ENCODE measurements at places on chromosomes 12 and 14.

- no peak for DNase-seq
These were observed 198.5 kb downstream of the PTPRO start for GRCh38 chr12:15520844-15521243.

GRCh38 chr12:69239922-69240630, 707 bp downstream of the CPSF6 start:
- peak; percentile 64 for DNase-seq

- DNase-seq: peak; percentile 60
These were observed 10.4 kb upstream of the SERPINA11 start for GRCh38 chr14:94462763-94463572.

DNA sequence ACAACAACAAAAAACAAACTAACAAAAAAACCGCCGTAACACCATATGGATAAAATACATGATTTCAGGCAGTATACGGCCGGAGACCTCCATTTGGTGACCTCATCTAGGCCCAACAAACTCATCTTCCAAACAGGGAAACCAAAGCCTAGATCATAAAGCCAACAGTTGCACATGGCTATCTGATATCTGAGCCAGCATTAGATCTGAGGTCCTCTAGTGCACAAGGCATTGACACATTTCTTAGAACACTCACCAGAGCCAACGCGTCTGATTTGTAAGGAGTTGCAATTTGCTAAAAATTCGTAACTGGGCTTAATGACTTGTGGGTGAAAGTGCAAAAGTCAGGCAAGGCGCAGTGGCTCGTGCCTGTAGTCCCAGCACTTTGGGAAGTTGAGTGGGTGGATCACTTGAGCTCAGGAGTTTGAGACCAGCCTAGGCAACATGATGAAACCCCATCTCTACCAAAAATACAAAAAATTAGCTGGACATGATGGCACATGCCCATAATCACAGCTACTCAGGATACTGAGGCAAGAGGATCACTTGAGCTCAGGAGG, 42.0 kb upstream of the NUDT4 start:
- DNase-seq: no peak

- no peak for DNase-seq
These were observed 1.4 kb upstream of the CCDC88C start for GRCh38 chr14:91419044-91419397.

DNA sequence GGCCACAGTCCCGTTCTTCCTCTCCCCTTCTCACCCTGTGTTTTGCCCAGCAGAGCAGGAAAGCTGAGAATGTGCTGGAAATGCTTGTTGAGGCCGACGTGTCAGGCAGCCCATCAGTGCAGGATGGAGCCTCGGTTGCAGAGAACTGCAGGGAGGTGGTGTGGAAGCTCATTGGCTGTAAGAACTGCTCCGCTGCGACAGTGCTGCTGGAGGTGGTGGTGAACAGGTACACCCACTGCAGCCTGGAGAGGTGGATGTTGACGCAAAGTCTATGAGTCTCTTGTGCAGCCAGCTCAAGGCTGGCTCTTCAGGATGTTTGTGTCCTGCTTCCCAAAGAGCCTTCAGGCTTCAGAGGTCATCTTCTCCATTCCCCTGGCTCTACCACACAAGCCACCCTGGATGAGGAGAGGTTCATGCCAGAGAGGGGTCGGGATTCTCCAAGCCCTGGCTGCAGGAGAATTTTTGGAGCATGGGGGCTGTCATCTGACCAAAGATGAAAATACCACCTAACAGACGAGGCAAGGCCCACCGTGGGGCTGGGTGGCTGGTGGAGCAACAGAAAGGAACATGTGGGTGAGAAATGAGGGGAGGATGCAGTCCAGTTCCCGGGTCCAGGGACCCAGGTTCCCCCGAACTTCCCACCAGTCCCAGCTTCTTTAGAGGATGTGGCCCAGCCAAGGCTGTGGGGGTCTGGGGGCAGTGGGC, 174.1 kb upstream of the PRMT8 start:
- DNase-seq: no peak

DNA sequence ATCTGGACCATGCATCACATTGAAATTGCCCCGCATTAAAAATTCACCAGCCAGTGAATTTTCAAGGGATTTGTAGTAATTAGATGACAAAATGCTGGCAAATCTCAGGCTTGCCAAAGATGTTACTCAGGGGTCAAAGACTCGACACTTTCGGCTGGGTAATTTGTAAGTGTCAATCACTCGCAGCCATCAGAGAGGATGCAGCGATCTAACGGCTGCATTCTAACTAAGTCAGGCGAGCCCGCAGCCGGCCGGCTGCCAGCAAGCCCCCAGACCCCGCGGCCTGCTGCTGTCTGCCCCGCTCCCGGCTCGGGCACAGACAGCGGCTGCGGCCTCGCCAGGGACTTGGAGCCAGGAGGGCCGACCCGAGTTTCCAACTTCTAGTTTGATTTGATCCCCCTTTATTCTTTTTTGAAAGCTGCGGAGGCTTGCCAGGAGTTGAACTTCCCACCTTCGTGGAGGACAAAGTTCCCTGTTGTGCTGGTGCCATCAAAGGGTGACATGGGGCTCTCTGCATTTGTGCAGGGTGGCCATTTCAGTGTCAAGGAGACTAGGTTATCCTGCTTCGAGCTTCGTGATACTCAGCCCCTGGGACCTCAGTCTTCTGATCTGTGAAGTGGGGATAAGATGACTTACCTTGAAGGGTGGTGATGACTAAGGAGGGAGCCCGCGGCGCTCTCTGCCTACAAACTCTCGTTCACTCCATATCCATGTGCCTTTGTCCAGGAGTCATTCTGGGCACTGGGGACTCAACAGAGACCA, 169.9 kb downstream of the RBM19 start:
- DNase-seq: no peak

GRCh38 chr12:26786865-26787514, 46.0 kb downstream of the ITPR2 start:
- no peak for DNase-seq

GRCh38 chr14:22824711-22825359, 4.9 kb upstream of the MRPL52 start:
- DNase-seq: no peak

DNA sequence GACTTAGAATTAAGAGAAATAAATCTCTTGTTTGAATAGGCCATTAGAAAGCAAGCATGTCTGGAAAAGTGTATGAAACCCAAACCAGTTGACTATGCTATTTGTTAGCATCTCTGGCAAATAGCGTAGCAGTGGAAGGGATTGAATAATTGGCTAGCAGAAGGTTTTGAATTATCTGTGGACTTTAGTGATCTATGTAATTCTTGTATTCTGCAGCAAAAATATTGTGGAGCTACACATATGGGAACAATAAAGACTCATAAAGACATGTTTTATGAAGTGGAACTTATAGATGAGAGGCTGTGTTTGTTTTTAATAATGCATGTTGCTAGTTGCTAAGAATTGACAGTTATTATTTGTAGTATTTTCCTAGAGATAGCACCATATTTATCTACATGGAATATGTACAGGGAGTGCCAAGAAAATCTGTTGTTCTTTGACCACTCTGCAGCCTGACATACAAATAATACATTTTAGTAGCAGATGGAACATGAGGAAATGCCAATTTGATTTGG, 4.7 kb downstream of the SRGAP1 start:
- DNase-seq: no peak

GRCh38 chr12:13008741-13009380, 8.8 kb upstream of the HEBP1 start:
- no peak for DNase-seq

GRCh38 chr14:68284834-68285233, 465.3 kb downstream of the RAD51B start:
- DNase-seq: no peak

GRCh38 chr12:52295663-52296062, 4.3 kb upstream of the KRT81 start:
- DNase-seq: no peak

GRCh38 chr12:100610666-100611430, 37.4 kb downstream of the GAS2L3 start:
- DNase-seq: no peak

DNA sequence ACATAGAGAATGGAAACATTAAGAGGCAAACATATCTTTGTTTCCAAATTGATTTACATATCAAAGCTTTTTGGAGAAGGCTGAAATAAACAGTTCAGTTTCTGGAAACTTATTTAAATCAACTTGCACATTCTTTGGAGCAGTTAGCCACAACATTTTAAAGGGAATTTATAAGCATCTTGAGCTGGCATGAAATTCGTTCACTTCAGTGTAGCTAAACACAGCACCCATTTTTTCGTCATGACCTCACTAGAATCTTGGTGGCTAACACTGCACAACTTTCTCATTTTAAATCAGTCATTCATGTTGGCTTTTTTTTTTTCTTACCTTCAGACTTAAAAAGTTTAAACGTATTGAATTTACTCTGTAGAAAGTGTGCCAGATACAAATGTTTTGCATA, 1139.9 kb upstream of the FLRT2 start:
- DNase-seq: no peak

- DNase-seq: no peak
These were observed 1.8 kb upstream of the VSX2 start for GRCh38 chr14:74237441-74237840.

- DNase-seq: no peak
These were observed 907 bp upstream of the EFS start for GRCh38 chr14:23365732-23366425.

DNA sequence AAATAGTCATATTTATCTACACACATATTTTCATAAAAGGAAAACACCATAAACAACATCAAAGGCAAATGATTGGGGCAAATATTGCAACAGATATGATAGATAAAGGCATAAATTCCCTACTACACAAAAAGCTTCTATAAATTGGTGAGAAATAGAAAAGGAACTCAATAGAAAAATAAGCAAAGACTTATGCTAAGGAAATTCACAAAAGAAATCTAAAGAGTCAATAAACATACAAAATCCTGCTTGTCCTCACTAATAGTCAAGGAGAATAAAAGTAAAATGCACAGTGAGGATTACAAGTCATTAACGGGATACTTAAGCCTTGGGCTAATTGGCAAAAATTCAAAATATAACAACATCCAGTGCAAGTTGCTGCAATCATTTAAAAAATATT, 30.3 kb downstream of the CCDC59 start:
- DNase-seq: no peak

- DNase-seq: no peak
These were observed 421 bp upstream of the KRT76 start for GRCh38 chr12:52777566-52777965.

GRCh38 chr12:12839873-12840579, 26.9 kb downstream of the DDX47 start:
- no peak for DNase-seq

DNA sequence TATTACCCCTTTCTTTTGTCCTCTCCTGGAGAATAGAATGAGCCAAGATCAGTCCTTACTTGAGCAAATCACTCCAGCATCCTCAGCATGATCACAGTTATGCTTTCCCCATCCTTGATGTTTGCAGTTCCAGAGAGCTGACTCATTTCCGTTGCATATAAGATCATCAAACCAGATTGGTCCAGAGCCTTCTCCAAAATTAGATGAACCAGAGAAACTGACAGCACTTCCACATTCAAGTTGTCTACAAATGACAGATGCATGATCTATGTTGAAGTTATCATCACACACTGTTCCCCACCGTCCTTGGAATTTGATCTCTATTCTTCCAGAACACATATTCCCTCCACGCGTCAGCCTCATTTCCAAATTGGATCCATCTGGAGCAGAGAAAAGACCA, 4.8 kb downstream of the CD163 start:
- DNase-seq: no peak

GRCh38 chr12:66813137-66813892, 134.4 kb upstream of the GRIP1 start:
- DNase-seq: no peak

DNA sequence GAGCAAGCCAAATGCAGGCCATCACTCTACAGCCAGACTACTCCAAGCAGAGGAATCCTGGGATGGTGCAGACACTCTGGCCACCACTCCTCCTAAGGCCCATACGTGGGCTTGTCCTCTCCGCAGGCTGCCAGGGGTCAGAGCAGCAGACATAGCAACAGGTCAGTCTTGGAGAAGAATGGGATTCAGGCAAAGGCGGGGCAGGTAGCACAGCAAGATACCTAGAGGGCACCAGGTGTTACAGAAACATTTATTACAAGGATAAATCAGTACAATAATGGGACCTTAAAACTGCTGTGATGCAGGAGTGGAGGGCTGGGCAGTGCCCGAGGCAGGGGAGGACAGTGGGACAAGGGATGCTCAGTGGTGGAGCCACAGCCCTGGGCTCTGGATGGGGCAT, 20.3 kb downstream of the SYNDIG1L start:
- no peak for DNase-seq

DNA sequence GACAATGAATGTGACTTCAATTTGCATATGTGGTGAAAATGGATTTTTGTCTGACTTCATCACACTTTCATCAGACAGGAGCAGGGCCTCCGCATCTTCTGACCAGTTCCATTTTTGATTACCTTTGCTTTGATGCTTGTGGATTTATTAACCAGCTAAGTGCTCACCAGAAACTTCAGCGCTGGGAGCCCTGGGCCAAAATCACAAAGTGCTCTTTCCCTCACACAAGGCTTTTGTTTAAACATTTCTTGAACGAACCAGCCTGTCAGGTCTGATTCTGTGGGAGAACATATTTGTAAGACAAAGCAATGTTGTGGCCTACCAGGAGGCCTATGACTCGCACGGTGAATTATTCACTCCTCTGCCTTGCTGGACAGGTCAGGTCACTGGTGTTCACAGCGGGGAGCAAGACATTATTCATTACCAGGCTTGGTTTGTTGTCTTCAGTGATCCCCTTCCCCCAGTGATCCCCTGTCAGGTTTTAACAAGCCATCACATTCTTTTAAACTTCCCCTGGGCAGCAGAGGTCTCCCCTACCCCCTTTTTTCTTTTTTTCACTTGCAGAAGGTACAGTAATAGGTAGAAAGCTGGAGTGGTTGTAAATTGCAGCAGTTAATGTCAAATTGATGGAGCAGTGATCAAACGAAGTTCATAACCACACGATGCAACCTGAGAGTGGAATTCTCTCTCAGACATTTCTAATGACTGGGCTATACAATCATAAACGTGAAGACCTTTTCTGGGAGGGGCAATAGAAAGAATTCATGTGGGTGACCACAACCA, 167.5 kb upstream of the PRICKLE1 start:
- DNase-seq: no peak

- no peak for DNase-seq
These were observed 70.0 kb downstream of the EPS8 start for GRCh38 chr12:15719230-15719629.

DNA sequence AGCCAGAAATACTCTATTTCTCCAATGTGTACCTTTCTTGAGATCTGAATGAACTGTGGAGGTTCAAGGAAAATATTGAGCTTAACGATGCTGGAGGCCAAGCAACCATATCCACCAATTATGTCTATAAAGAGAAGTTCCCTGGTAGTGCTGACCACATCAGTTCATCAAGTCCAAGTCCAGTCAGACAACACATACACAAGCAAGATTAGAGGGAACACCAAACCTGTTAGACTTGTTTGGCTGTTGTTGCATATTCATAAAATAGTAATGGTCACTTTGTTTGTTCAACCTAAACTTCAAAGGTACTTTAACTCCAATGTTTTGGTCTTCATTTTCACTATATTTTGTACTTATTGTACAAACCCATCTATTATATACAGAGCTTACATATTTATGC, 81.6 kb downstream of the LMO3 start:
- no peak for DNase-seq

Data from right lobe of liver (tissue), 6 donors.